ENCODE measurements at places on chromosomes 5 and 9.
A peak's percentile ranks its signal among the peaks of the same experiment; 100 is the strongest.

DNA sequence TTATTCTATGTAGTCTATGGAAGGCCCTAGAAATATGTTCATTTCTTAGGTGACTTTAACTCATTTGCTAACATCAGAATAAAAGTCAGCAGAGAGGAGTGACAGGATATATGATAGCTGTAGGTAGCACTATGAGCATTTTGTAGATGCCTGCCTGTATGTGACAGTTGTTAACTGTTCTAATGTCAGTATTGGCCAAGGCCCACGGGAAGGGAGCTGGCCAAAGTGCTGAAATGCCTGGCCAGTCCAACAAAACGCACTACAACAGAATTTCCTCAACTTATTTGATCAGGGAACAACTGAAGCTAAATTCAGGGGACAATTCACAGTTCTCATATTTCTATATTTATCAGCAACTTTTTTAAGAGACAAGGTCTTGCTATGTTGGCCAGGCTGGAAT, 20.8 kb downstream of the SV2C start:
- no peak overlapping the region for H3K27ac ChIP-seq
- peaks cover 62% of the 10 kb centered on the region for H3K27me3 ChIP-seq
- no peak for DNase-seq
- H3K4me1 ChIP-seq, result peaks cover 7% of the 10 kb centered on the region

- no peaks in the 10 kb centered on the region for H3K27me3 ChIP-seq
- no peak for DNase-seq
- peaks cover 2% of the 10 kb centered on the region for H3K36me3 ChIP-seq
- H3K4me3 ChIP-seq, result no peak overlapping the region
- no peak overlapping the region for H3K27ac ChIP-seq
- no peaks in the 10 kb centered on the region for H3K4me1 ChIP-seq
These were observed 17.7 kb downstream of the MARVELD2 start for GRCh38 chr5:69432412-69433206.

DNA sequence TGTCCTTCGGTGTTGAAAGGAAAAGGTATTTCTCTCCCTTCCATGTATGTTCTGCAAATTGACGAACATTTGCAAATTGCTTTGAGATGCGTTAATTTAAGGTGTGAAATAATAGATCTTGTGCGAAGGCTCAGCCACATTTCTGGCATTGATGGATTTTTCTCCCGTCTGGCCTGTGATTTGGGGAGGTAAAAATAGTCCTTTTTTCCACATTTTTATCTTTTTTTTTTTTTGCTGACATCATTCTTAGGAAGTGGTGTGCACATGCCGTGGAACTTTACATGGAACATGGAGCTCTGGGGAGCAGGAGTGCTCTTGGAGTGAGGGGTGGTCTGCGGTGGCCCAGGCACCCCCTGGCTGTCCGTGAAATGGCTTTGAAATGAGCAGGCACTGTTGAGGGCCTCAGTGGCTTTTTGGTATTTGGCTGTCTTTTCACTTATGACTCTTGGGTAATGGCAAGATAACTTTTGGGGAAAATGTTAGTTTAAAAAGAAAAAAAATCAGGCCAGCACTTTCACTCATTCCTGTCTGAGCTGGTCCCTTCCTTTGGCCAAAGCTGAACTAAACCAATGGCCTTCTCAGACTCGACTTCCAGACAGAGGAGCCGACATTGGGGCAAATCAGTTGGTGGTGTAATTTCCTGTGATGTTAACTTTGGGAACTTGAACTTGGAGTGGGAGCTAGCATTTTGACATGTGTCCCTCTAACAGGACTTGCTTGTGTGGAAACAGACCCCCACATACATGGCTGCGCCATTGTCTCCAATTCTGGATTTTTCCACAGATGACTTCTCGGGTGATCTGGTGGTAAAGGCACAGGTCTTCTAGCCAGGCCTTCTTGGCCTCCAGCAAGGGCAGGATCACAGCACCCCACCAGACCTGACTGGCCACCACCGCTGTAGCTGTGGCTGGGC, 4.2 kb downstream of the NEK6 start:
- DNase-seq, result no peak
- H3K27me3 ChIP-seq, result no peaks in the 10 kb centered on the region
- no peak overlapping the region for H3K27ac ChIP-seq
- H3K4me3 ChIP-seq, result peak overlapping the region; percentile 1
- peaks cover 68% of the 10 kb centered on the region for H3K4me1 ChIP-seq
- peaks cover 5% of the 10 kb centered on the region for H3K36me3 ChIP-seq

DNA sequence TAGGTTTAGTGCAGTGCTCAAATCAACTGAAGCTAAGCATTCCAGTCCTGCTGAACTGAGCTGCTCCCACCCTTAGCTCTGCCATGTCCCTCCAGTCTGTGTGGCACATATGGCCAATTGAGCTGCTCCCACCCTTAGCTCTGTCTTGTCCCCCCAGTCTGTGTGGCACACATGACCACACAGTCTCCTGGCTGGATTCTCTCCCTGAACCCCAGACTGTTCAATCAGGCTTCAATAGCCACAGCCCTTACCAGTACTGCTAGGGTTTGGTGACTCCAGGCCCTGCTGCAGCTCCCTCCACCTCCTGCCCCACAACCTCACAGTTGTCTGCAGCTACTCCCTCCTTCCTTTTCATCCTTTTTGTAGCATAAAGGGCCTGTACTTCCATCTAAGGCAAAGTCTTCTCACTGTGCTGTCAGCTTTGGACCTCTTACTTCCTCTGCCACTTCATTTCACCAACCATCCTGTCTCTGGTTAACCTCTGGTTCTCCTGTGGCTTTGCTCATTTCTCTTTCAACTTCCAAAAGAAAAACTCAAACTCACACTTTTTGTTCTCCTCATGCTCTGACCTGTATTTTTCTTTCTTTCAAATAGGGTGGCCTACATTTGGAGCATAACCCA, 50.8 kb downstream of the ADAMTS12 start:
- H3K36me3 ChIP-seq, result no peaks in the 10 kb centered on the region
- H3K4me1 ChIP-seq, result peaks cover 11% of the 10 kb centered on the region
- H3K4me3 ChIP-seq, result peak overlapping the region; percentile 3

DNA sequence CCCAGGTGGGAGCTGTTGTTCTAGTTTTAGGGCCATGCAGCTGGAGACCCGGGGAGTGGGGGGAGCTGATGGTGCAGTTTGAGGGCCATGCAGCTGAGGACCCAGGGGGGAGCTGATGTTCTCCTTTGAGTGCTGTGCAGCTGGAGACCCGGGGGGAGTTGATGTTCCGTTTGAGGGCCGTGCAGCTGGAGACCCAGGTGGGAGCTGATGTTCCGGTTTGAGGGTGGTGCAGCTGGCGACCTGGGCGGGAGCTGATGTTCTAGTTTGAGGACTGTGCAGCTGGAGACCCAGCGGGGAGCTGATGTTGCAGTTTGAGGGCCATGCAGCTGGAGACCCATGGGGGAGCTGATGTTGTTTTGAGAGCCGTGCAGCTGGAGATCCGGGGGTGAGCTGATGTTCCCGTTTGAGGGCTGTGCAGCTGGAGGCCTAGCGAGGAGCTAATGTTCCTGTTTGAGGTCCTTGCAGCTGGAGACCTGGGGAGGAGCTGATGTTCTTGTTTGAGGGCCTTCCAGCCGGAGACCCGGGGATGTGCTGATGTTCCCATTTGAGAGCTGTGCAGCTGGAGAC, 14.6 kb downstream of the PDCD6 start:
- peak overlapping the region; percentile 26 for H3K27ac ChIP-seq
- no peak for DNase-seq
- H3K4me1 ChIP-seq, result peaks cover 56% of the 10 kb centered on the region
- H3K36me3 ChIP-seq, result peaks cover 19% of the 10 kb centered on the region
- no peaks in the 10 kb centered on the region for H3K27me3 ChIP-seq

- DNase-seq, result no peak
- no peaks in the 10 kb centered on the region for H3K4me1 ChIP-seq
- no peaks in the 10 kb centered on the region for H3K36me3 ChIP-seq
- H3K4me3 ChIP-seq, result no peak overlapping the region
- no peak overlapping the region for H3K27ac ChIP-seq
- no peaks in the 10 kb centered on the region for H3K27me3 ChIP-seq
These were observed 596.9 kb upstream of the CDH6 start for GRCh38 chr5:30596495-30597064.

- no peak overlapping the region for H3K27ac ChIP-seq
- peak; percentile 11 for DNase-seq
- H3K4me1 ChIP-seq, result no peaks in the 10 kb centered on the region
These were observed 74.6 kb downstream of the MRPL36 start for GRCh38 chr5:1724822-1725602.
